ENCODE measurements at places on chromosomes 5 and 9.
A peak's percentile ranks its signal among the peaks of the same experiment; 100 is the strongest.

- no peak for DNase-seq
Observed at GRCh38 chr9:22813529-22813928, 366.9 kb downstream of the DMRTA1 start.

- DNase-seq: no peak
Observed at GRCh38 chr5:142293486-142293885, 31.3 kb downstream of the SPRY4 start.

DNA sequence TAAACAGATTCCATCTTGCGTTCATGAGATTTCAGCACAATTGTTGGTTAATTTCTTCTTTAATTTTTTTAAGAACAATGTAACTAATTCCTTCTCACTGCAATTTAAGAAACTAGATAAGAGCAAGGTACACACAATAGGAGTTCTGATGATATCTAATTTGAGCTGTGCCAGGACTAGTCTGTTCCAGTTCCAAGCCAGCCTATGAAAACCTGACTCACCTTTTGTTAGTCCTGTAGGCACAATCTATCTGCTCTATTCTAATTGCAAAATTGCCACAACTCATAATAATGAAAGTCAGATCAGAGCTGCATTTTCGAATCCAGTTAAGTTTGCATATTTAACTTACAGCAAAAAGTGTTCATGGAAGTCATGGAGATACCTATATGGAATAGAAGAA lies 494.1 kb upstream of the TUSC1 start:
- DNase-seq: no peak

DNA sequence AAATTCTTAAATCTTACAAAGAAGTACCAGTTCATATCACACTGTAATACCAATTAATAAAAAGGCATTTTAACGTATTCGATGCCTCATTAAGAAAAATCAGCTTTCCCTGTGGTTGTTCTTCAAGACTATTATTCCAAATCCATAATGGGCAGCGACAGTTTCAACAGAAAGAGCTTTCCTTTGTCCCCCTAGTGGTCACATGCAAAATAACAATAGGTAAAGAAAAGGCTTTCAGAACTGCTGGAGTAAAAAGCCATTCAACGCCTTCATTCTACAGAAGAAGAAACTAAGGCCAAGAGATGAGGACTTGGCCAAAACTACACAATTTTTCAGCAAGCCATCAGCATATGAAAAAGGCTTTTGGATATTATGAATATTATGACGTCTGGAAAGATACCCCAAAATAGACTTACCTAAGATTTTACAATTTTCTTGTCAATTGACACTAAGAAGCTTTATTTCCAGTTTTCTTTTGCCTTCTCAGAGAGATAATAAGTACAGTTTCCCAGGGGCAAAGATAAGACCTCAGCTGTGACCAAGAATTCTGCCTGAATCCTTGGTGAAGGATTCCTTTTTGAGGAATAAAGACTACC lies 6.7 kb upstream of the CDH6 start:
- DNase-seq: peak; percentile 55

DNA sequence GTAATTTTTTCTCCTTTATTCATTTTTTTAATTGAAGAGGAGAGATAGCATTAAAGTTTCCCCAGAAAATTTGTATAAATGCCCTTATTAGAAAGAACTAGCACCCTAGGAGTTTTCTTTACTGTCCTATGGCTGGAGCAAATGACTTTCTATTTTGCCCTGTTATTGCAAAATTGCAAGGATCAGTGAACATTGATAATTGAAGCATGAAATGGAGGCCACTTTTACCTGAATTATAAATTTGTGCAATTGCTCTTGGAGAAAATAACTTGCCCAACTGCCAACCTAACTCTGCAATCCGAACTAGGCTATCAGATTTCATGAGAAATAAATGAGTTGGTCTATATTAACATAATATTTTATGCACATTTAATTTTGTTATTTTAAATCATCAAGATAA lies 111.9 kb downstream of the MTRR start:
- DNase-seq: no peak

DNA sequence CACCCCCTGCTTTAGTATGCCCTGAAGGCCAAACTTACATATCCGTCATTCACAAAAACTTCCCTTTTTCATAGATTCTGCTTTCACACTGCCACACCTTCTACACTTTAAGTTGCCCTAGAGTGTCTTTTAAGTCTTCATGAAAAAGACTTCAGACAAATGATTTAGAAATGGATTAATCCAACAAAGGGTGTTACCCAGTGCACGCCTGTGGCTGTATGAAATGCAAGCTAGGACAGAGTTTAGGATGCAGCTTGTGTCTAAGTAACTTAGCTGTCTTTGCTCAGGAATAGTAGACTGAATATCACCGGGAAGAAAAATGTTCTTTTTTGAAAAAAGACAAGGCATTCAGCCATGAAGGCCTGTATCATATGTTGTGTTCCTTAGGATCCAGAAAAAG lies 210.0 kb downstream of the MPDZ start:
- DNase-seq: no peak

GRCh38 chr5:87156631-87157030 lies 111.1 kb upstream of the RASA1 start:
- DNase-seq: no peak

- peak; percentile 26 for DNase-seq
Observed at GRCh38 chr9:90219548-90220118, 423.0 kb downstream of the DIRAS2 start.

DNA sequence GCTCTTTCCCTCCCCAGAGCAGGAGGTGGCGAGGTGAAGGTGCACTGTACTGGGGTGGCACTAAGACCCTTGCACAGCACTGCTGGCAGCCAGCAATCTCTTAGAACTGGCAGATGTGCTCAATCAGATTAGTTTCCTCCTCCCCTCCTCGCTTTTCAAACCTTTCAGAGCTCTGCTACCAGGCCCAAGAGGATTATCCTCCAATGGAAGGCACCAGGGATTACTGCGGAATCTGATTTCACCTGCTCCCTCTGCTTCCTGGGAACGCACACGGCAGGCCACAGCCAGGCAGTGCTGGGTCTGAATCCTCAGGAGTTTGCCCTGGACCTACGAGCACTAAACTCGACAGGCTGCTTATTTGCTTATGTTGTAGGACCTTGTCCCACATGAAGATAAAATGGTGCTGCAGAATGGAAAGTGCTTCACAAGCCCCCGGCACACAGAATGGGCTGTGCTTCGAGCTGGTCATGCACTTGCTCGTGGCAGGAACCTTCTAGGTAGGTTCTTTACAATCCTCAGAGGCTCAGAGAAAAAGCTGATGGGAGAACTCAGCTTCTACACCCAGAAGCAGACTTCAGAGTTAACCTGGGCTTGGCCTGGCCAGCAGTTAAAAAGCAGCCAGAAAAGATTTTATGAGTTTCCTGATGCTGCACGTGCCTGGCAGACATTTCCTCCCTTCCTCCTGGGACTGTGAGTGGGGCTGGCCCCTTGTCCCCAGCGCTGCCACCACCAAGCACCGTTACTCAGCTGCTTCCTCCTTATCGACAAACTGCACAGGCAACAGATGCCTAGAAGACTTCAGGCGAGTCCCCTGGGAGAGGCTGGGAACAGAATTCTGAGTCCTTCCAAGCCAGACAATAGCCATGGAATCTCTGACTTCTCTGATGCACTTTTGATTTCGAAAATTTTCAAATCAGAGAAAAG lies 33.1 kb downstream of the FABP6 start:
- no peak for DNase-seq

- DNase-seq: no peak
Observed at GRCh38 chr5:40389591-40389990, 290.1 kb upstream of the PTGER4 start.

- no peak for DNase-seq
Observed at GRCh38 chr5:19975795-19976194, 12.2 kb downstream of the CDH18 start.

DNA sequence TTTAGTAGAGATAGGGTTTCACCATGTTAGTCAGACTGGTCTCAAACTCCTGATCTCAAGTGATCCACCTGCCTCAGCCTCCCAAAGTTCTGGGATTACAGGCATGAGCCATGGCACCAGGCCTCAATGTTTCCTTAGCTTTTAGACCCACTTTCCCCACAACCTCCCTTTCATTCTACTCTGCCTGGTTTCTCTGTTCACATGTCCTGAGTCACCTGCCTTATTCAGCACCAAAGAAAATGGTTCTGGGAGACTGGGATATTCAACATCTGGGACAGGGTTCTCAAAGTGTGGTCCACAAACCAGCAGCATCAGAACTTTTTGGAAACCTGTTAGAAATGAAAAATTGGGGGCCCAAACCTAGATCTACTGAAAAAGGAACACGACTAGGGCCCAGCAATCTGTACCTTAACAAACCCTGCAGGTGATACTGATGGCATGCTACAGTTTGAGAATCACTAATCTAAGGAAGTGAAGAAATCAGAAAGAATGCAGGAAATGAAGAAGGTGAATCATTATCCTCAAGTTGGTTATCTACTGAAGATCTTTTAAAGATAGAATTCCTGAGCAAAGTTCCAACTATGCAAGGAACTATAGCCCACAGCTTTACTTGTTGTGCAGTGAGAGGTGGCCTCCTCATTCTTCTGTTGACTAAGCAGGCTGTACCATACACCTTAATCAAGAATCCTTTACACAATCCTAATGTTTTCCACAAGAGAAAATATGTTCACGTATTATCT lies 51.8 kb upstream of the CTNNAL1 start:
- DNase-seq: peak; percentile 6

DNA sequence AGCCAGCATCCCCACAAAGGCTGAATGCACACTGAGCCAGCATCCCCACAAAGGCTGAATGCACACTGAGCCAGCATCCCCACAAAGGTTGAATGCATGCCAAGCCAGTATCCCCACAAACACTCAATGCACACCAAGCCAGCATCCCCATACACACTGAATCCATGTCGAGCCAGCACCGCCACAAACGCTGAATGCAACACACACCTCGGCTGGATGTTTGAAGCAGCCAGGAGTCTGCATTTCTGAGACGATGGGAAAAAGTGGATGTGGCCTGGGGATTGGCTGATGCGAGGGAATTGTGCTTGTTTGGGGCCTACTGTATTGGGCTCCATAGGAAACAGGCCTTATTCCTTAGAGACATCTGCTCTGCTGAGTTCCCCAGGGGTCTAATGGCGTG lies 30.9 kb upstream of the CEP72 start:
- no peak for DNase-seq

GRCh38 chr5:28448791-28449190 lies 1410.4 kb upstream of the CDH9 start:
- DNase-seq: no peak

DNA sequence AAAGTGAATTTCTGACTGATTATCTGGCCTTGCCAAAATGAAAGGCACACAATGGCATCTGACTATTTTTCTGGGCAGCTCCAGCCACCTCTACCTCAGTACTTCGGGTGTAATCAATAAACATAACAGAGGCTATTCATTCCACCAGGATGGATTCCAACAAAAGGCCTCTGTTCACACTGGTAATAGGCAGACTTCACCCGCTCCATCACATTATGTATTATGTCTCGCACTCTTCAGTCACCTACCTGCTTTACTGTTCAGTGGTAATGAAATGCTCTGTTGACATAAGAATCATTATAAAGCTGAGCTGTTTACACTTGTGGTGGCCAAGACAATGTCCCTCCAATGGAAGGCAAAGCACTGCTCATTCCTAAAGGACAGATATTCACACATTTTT lies 1333.7 kb upstream of the WWC1 start:
- no peak for DNase-seq

DNA sequence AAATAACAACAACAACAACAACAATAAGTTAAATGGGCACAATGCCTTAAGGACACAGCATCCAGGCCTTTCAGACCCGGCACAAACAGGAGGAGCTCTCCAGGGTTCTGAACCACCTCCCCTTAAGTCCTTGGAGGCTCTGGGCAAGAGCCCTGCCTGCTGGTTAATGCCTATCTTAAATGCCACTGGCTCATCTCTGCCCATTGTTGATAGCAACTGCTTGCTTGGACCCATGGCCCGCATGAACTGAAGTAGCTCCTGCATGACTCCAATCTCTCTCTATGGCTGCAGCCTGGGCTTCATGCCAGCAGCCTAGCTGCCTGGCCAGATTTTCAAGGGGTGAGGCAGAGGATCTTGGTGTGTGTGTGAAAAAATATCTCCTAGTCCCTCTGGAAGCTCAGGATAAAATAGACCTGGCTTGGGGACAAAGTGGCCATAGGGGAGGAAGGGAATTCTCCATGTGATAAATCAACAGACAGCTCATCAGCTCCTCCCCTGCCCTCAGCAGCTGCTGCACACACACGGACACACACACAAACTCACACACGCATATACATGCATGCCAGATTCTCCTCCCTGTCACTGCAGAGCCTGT lies 27.4 kb downstream of the FAM219A start:
- peak; percentile 31 for DNase-seq

GRCh38 chr9:99436616-99437015 lies 214.5 kb downstream of the SEC61B start:
- no peak for DNase-seq

- DNase-seq: no peak
Observed at GRCh38 chr5:186091-187041, 4.9 kb upstream of the LRRC14B start.

DNA sequence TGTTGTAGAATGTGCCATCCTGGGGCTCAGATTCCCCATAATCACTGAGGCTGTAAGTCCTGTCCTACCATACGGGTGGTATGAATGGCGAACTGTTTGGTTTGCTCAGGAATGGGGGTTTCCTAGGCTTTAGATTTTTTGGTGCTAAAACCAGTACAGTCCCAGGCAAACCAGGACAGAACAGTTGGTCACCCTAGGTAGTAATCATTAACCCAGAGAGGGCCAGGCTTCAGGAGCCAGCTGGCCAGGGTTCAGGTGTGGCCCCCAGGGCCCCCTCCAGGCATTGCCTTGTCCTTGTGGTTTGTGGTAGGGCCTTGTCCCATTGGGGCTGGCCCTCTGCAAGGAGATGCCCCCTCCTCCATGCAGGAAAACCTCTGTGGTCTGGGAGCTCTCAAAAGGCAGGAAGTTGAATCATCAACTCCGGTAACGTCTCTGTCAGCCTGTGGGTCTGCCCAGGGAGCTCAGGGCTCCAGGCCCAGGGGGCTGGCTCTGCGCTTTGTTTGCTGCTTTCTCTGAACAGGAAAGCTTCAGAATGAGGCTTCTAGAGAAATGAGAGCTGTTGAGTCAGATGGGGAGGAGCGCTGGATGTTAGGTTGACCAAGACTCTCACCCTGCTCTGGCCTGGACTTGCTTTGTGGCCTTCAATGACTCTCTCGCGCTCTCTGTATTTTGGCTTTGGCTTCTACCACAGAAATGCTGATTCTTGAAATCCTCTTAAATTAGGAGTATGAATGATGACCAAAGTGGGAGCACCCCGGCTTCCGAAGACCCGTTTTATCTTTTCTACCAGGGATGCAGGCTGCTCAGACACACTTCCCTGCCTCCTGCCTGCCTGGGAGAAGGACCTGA lies 22.2 kb upstream of the JADE2 start:
- DNase-seq: no peak

GRCh38 chr5:131966551-131966950 lies 21.1 kb upstream of the MEIKIN start:
- no peak for DNase-seq

All from NCI-H460 (cell line).